HAP-1 (cell line): ENCODE measurements at places on chromosomes 1 and 21.

DNA sequence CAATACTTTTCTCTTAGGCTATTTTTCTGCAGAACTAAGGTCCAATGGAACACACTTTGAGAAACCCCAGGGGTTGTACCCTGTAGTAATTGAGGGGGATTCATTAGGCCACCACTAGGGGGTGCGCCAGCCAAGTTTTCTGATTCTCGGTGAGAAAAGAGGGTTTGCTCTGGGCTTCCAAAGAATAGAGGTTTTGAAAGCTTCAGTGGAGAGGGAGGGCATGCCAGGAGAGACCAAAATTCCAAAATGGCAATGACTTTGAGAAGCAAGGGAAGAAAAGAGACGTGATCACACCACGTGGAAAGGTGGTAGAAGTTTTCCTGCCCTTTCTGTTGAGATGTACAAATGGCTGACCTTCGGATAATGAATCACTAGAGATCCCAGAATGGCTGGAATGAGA lies 323.3 kb downstream of the RPS6KC1 start:
- peak; percentile 65 for DNase-seq

- DNase-seq: no peak
Observed at GRCh38 chr1:226510453-226510852, 38.1 kb upstream of the STUM start.

DNA sequence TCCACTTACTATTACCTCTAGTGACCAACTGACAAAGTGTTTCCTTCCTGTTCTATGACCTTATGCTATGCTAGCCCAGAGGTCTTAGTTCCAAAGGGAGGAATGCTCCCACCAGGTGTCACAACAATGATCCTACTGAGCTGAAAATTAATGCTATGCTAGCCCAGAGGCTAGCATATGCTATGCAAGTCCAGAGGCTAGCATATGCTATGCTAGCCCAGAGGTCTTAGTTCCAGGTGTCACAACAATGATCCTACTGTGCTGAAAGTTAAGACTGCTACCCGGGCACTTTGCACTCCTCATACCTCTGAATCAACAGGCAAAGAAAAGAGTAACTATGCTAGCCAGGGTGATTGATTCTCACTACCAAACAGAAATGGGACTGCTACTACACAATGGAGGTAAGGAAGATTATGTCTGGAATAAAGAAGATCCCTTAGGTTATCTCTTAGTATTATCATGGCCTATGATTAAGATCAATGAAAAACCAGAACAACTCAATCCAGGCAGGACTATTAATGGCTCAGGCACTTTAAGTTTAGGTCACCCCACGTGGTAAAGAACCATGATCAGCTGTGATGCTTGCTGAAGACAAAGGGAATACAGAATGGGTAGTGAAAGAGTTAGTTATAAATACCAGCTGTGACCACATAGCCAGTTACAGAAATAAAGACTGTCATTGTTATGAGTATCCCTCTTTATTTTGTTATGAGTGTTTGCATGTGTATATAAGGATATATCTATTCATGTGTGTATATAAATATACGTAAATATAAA lies 114.1 kb downstream of the CSMD2 start:
- DNase-seq: no peak

GRCh38 chr21:40070871-40071270 lies 203.6 kb downstream of the PCP4 start:
- no peak for DNase-seq

DNA sequence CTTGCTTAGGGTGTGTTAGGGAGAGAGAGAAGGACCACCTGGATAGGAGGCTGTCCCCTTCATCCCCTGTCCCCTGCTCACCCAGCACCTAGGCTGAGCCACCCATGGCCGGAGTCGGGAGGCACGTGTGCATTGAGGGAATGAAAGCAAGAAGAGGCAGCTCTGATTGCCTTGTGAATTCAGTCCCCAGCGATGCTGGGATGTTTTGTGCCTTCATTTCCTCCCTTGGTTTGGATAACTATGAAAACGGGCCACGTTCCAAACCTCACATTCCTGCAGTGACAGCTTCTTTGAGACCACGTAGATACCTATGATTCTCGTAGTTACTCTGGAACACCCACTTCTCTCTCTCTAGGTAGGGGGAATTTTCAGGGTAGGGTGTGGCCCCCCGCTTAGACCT lies 67.1 kb downstream of the MAN1C1 start:
- no peak for DNase-seq

GRCh38 chr1:89832496-89833127 lies 11.8 kb downstream of the LRRC8D start:
- DNase-seq: no peak

DNA sequence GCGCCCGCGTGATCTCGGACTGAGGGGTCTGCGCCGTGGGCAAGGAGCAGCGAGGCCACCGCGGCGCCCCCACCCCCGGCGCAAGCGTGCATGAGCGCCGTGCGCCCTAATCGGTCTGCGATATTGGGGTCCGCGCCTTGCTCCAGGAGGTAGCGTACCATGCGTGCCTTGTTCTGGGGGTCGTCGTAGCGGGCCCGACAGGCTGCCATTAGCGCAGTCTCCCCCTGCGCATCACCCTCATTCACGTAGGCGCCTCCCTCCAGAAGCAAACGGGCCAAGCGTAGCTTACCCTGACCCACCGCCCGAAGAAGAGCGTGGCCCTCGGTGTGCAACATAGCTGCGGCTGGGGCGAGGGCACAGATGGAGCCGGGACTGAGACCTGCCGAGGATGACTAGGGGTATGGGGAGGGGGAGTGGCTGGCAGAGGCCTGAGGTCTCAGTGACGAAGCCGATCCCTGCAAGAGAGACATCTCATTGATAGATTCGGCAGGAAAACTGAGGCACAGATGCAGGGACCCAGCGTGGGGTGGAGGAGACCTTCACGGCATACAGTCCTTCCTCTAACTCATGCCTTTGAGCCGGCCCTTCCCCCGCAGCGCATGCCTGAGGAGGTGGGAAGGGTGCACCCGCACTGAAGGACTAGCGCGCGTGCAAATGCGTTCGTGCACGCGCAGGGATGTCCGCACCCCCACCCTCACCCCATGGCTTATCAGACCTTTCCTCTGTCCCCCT lies 2.8 kb downstream of the ANKRD34A start:
- no peak for DNase-seq

GRCh38 chr21:41403966-41404365 lies 22.1 kb upstream of the MX1 start:
- DNase-seq: no peak

DNA sequence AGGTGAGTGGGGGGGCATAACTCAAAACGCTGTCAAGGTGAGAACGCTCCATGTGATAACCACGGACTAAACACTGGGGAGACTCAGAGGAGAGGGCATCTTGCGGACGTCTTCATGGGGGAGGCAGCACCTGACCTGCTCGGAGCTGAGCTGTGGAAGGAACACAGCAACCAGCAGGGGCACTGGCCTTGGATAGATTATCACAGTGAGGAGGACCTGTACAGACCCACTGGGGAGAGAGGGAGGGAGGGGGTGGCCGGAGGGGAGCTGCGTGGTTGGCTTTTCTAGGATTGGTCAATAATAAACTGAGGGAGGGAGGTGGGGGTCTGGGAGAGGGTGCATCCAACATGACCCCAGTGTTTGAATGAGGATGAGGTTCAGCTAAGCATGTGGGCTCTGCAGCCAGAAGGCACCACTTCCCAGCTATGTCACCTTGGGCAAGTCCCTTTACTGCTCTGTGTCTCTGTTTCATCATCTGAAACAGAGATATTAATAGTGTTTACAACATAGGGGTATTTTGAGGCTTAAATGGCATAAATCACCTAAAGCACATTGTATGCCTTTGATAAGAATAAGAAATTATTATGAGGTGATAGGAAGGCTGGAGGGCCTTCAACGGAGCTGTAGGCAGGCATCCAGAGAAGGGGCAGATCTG lies 123.3 kb downstream of the GRIK3 start:
- DNase-seq: no peak

GRCh38 chr1:242890192-242890741 lies 364.8 kb downstream of the CEP170 start:
- no peak for DNase-seq

DNA sequence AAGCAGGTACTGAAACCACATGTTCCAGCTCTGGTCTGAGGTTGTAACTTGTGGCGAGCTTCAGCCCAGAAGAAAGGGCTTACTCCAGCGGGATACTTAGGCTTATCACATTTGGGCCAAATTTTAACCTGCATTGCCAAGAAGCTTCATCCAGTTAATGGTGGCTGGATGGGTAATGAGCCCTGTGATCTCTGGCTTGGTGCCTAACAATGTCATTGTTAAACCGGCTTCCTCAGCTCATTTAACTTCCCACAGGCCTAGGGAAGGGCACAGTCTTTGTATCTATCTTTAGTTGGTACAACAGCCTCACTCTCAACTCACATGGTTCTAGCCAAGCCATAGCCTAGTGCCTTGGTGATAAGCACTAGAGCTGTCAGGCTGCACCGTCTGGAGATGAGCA lies 43.6 kb upstream of the CCDC190 start:
- no peak for DNase-seq

DNA sequence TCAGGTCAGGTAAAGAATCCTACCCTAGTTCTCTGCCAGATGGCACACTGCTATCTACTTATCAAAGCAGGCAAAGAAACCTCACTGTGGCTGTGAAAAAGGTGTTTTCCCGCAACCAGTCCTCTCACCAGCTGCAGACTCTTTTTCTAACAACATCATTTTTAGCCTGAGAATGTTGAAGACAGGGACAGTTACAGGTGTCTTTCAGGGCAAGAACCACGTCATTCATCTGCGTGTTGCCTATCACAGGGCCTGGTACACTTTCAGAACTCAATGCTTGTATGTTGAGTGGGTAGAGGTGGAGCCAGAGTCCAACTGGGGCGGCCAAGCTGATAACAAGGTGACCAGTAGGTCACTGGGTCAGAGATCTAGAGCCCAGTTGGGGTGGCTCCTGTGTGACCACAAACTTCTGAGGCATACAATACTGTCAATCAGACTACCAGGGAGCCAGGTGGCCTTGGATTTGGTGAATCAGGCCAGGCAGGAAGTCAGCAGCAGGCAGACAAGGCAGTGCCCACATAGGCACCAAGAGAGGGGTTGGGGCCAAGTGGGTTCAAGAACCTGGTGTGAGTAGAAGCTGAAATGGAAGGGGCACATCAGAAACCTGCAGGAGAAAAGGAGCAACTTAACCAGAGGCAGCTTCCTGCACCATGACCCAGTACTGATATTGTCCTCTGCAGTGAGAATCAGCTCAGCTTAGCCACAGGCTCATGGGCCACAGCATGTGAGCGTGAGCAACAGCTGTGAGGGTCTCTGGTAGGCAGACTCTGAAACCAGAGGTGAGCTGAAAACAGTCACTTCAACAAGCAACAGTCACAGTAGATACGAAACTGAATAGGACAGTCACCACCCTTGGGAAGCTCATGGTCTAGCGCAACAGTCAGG lies 123.6 kb downstream of the DTL start:
- no peak for DNase-seq

DNA sequence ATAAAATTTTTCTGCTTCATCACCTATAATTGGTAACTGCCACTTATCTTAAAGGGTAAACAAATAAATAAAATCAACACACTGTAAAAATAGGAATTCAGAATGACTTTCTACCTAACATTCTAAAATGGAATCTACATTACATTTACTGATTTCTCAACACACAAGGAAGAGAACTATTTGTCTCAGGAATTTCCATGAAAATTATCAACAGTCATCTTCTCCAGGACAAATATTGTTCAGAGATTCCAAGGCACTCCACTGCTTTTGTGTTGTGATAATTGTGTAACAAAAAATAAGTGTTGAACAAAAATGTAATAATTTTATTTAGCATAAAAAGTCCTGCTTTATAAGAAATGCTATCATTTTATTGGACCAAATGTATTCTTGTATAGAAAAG lies 7.3 kb downstream of the ODF2L start:
- DNase-seq: no peak

- no peak for DNase-seq
Observed at GRCh38 chr1:163130225-163130856, 61.2 kb downstream of the RGS4 start.

GRCh38 chr1:235513495-235514366 lies 9.5 kb upstream of the B3GALNT2 start:
- DNase-seq: peak; percentile 73

DNA sequence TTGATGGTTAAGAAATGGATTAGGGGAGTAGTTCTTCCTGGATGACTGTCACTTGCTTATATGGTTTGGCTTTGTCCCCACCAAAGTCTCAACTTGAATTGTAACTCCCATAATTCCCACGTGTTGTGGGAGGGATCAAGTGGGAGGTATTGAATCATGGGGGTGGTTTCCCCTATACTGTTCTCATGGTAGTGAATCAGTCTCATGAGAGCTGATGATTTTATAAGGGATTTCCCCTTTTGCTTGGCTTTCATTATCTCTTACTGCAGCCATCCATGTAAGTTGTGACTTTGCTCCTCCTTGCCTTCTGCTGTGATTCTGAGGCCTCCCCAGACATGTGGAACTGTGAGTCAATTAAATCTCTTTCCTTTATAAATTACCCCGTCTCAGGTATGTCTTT lies 1621.1 kb downstream of the MRPL39 start:
- no peak for DNase-seq

GRCh38 chr1:243658594-243659105 lies 191.4 kb downstream of the AKT3 start:
- no peak for DNase-seq

- DNase-seq: no peak
Observed at GRCh38 chr1:190303501-190303900, 174.2 kb downstream of the BRINP3 start.
